ENCODE measurements at places on chromosomes 16 and 17. TPM values are rescaled to one million over a fixed set of nuclear protein-coding genes. Genes with fewer than 3 reads are reported as not detected.

The ADAD2 gene
- not detected for polyA plus RNA-seq

The EVPLL gene
- polyA plus RNA-seq: not detected

The GRIN2A gene
- polyA plus RNA-seq: 20.5 TPM

The ADAMTS18 gene
- polyA plus RNA-seq: 1.5 TPM

The PLA2G15 gene
- polyA plus RNA-seq: 7.2 TPM

The MYLK3 gene
- 0.35 TPM for polyA plus RNA-seq
